Activated CD4-positive, alpha-beta memory T cell treated with anti-CD3 and anti-CD28 coated beads, Interleukin-2, amount 10 ng/mL, durations not matched to agents 7 days and 5 days (primary cell): ENCODE measurements at places on chromosomes 1 and 21. TPM values are rescaled to one million over a fixed set of nuclear protein-coding genes. Genes with fewer than 3 reads are reported as not detected.
A peak's percentile ranks its signal among the peaks of the same experiment; 100 is the strongest.

Gene CCNL2
- 104 TPM for total RNA-seq

Gene LDLRAD1
- not detected for total RNA-seq

DNA sequence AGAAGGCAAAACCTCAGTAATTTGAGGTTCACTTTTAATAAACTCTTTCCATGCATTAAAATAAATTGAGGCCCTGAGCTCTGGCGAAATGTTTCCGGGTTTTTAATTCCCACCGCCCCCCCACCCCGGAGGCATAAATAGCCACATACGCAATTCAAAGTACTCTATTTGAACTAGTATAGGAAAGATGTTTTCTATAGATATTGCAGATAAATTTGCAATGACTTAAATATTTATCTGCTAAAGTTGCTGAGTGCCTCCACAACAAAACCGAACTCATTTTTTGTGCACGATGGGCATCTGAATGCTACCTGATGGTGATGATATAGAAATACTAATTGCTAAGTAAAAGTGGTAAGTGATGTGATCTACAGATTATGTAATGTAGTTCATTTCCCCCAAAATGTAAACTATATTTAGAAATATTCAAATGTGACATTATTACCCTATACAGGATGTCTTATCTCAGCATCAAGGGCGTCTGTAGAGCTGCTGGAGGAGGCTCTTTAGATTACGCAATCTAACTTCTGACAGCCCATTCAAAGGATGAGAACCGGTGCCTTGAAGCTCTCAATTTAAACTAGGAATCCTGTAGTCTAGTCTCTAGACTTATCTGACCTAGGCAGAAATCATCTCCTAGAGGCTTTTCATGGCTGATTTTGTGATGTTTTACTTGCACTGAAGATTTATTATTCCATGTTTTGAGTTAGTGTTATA, 8.5 kb downstream of the IRF2BP2 start:
- DNase-seq, result no peak

DNA sequence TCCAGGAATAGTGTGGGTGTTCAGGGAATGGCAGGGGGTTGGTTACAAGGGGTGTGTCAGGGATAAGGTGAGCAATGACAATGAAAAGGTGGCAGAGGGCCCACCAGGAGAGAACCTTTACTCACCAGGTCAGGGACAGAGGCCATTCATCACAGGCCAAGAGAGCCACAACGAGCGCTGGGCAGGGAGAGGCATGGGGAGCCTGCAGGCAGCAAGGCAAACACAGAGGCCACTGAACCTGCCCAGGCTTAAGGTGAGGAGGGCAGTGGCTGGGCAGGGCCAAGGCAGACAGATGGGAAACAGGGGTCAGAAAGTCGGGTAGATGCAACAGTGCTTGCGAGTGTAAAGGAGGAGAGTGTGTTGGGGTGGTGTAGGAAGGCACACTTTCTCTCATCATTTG, 28.3 kb upstream of the MYBPHL start:
- no peak for DNase-seq

DNA sequence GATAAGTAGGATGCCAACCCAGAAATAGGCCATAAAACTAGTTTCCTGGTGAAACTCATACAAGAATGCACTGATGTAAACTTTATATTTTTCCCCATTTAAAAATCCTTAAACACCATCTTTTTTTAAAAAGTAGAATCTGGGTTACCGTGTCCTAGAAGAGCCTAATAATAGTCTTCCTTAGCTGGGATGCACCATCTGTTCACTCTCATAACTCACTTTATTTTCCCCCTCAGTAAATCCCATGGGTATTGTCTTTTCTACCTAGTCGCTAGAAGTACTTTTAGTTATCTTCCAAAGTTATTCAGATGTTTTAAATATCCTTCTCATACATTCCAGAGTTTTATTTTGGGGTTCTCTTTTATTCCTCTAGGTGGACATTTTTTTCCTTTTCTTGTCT, 250.2 kb downstream of the PLA2G4A start:
- no peak for DNase-seq

DNA sequence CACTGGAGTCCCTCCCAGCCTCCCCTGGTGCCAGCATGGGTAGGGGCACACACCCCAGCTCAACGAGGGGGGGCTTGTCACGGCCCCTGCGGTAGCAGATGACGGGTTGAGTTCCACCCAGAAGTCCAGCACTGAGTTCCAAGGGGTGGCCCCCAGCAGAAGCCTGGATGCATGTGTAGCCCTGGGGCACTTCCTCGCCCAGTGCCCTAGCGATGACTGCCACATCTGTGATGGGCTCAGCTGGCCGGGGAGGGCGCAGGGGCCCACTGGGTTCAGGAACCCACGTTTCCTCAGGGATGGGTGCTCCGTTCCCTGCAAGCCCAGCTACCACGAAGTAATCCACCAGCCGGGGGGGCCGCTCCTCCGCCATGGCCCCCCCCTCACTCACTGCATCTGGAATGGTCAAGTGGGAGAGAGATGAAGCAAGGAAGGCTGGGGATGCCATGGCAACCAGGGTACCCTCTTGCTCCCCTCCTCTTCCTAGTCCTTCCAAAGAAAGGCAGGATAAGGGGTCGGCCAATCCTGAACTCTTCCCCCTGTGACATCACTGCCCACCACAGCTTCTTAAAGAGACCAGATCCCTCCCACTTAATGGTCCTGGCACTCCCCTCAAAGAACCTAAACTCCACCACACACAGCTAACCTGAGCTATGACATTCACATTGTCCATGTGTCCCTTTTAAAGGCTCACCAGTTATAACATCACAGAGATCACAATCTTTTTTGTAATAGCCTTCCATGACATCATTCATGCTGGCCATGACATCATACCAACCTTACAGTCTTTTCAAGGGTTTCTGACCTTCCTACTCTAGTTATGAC, 2.3 kb downstream of the DENND4B start:
- no peak for DNase-seq

DNA sequence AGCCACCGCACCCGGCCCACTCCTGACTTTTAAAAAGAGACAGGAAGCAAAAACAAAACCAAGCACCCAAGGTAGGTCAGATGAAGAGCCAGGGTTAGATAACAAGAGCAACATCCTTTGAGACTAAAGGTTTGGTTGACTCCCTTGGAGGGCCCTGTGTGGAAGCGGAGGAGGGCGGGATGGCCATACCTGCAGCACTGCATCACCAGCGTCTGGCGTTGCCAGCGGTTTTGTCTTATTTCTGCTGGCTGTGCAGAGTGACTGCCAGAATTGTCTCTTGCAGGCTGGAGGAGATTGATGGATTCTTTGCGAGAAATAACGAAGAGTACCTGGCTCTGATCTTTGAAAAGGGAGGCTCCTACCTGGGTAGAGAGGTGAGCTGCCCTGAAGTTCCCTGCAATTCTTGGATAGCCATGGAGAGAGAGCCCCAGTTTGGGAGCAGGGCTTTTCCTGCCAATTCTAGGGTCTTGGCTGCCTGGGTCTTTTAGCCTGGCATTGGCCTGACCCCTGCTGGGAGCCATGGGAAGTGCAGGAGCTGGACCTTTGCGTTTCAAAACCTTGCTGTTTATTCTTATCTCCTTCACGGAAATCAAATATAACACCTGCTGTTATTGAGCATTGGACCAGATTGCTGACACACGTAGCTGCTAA, 24.0 kb downstream of the QSOX1 start:
- peak; percentile 68 for DNase-seq

GRCh38 chr1:234467821-234468220, 11.2 kb downstream of the TARBP1 start:
- no peak for DNase-seq

- no peak for DNase-seq
These were observed 58.5 kb downstream of the WNT9A start for GRCh38 chr1:227889047-227889862.
